H9 (cell line): ENCODE measurements at places on chromosomes 4 and X.

DNA sequence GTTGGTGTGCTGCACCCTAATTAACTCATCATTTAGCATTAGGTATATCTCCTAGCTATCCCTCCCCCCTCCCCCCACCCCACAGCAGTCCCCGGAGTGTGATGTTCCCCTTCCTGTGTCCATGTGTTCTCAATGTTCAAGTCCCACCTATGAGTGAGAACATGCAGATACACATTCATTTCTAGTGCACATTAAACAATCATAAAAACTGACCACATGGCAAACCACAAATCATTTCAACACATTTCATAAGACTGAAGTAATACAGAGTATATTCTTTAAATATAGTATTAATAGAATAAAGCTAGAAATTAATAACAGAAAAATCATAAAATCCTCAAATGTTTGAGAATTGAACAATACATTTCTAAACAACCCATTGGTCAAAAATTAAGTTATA is 34.1 kb downstream of the PRKG2 start:
- DNase-seq: no peak

GRCh38 chrX:10769696-10770619 is 149.6 kb upstream of the MID1 start:
- no peak for DNase-seq

- DNase-seq: no peak
Observed at GRCh38 chr4:98092833-98093439, 50.3 kb downstream of the STPG2 start.

DNA sequence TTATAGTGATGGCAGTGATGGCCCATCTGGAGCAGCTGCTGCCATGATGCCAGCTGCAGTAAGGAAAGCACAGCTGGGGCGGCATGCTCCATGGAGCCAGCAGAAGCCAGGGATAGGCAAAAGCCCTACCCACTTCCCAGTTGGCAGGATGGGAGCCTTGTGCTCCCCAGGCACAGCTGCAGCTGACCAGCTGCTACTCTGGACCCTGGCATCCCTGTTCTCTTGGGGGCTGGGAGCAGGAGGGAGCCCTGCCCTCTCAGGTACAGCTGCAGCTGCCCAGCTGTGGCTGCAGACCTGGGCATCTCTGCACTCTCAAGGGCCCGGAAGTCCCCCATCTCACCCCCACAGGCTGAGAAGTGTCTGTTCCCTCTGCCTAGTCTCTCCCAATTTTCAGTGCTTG is 531.9 kb downstream of the PCDH18 start:
- no peak for DNase-seq

DNA sequence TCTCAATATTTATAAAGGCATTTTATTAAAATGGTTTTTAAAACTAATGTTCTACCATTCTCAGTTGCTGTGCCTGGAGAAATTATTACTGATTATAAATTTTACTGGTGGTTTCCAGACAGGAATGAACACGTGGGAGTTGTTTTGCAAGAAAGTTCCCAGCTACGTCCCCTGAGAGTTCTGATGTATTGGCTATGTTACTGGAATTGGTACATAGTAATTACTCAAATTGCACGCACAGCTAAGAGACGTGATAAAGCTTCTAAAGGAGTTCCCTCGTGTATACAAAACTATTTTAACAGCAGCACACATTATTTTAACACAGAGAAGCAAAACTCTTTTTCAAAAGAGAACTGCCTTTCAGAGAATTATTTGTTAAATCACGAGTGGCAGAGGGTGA is 292.2 kb downstream of the NLGN4X start:
- no peak for DNase-seq

GRCh38 chrX:24012266-24012665 is 14.7 kb downstream of the KLHL15 start:
- no peak for DNase-seq

DNA sequence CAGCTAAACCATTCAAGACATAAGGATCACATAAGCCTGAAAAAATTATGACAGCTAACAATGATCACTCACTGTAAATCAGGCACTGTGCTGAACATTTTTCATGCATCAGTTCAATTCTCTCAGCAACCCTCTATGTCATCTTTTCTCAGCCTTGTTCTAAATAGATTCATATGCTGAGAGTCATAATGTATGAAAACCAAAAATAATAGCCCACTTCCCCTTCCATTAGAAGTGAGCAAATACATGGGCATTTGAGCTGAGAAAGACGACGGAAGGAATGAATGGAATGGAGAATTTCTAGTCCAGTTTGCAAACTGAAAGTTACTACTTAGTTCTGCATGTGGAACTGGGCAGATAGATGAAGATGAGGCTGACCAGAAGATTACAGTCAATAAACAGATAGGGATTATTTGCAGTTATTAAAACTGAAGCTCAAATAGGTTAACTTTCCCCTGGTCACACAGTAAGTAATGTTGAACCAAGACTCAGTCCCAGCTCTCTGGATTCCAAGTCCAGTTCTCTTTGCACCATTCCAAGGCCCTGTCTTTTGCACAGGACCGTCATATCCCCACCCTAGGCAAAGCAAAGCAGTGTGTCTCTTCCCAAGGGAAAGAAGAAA is 1.6 kb upstream of the SH3RF1 start:
- DNase-seq: no peak

DNA sequence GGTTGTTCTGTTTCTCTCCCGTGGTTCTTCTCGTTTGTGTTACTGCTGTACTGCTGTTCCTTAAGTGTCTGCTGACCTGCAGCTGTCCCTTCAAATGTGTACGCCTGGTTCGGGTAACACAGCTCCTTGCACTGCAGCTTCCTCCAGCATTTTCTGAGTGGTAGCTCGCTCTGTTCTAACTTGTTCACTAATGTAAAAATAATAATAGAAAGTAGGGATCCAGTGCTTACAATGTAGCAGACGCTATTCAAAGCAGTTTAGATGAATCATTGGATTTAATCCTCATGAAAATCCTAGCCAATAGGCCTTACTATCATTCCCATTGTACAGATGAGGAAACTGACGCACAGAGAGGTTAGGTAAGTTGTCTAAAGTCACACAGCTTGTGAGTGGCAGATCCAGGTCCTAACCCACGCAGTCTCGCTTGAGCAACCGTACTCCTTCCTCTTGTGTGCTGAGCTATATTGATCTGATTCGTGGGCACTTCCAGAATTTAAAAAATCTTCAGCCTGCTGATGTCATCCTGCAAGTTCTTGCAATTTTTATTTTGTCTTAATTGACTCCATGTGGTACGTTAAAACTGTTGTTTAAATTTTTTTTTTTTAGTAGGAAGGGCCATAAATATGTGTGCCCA is 448.2 kb upstream of the FAT1 start:
- no peak for DNase-seq

GRCh38 chr4:4379540-4380087 is 7.3 kb upstream of the NSG1 start:
- no peak for DNase-seq

GRCh38 chrX:131614241-131614640 is 70.4 kb downstream of the OR13H1 start:
- no peak for DNase-seq

DNA sequence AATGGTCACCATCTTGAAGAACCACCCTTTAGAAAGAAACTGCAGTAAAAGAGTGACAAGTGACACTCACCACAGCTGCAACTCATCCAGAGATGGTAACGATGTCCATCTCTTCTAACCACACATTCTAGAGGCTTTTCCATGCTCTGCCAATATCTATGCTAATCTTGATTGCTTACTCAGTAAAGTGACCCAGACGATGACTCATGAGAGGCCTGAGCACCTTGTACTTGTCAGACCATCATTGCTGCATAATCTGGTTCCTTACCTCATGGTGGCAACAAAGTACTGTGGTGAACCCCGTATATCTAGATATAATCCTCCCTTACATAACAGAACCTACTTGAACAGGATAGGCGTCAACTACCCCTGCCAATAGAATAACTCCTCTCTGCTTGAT is 75.6 kb downstream of the CCNG2 start:
- no peak for DNase-seq

DNA sequence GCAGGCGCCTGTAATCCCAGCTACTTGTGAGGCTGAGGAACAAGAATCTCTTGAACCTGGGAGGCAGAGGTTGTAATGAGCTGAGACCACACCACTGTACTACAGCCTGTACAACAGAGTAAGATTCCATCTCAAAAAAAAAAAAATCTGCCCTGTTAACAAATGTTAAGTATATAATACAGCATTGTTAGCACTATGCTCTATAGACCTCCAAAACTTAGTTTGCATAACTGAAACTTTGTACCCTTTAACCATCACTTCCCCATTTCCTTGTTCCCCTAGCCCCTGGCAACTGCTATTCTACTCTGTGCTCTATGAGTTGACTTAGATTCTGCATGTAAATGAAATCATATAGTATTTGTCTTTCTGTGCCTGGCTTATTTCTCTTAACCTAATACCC is 76.7 kb downstream of the TAB3 start:
- no peak for DNase-seq

DNA sequence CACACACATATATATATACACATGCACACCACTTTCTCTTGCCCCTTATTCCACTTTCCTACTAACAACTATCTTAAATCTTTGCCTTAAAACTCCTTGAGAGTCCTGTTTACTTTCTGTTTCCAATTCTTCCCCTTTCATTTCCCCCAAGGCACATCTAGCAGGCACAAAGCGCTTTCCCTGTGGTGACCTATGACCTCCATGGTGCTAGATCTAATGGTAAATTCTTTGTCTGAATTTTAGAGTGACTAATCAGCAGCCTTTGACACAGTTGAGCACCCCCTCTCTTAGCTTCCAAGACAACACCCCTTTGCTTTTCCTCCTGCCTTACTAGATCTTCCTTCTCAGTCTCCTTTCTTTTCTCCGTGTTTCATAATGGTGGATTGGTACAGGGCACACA is 236.4 kb upstream of the TTC29 start:
- DNase-seq: no peak

DNA sequence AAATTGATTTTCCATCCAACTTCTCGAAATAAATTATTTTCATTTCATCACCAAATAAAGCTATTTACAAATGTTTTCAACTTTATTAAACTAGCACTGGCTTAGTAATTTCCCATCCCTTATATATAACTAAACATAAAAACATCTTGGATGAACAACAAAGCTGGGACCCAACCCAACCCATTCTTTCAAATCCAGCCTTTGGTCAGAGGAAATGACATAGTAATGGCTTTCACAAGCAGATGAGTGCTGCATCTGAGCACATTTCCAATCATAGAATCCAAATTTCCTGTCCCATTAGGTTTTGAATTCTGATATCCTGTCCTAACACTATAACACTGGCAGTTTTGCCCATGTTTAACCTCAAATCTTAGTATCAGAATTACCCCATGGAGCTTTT is 7.9 kb upstream of the EMCN start:
- DNase-seq: no peak

GRCh38 chr4:117137145-117137544 is 51.8 kb upstream of the TRAM1L1 start:
- no peak for DNase-seq

DNA sequence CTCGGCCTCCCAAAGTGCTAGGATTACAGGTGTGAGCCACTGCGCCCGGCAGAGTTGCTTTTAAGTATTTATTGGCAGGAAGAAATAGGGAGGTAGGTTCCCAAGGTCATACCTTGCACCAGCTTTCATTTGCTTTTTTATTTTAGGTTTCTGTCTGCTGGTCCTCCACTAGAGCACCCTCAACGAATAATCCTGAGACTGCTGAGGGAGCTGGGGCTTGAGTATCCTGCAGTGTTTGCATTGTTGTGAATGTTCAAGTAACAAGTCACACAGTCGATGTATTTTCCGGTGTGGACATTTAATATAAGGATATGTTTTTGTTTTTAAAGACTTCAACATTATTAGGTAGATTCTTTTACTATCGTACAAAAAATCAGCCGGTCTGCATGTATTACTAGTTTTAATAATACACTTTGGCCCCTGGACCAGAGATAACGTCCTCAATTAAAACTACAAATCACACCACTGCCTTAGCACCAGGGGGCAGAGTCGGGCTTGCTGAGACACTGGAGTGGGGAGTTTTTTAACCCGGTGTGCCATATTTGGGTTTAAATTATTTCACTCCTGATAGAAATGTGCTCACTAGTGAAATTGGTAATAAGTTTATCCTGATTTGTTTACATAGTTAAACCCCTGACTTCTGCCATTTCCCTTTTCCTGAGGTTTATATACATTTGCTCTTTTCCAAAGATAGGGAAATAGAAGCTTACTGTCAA is 11.6 kb downstream of the SMIM20 start:
- peak; percentile 55 for DNase-seq

DNA sequence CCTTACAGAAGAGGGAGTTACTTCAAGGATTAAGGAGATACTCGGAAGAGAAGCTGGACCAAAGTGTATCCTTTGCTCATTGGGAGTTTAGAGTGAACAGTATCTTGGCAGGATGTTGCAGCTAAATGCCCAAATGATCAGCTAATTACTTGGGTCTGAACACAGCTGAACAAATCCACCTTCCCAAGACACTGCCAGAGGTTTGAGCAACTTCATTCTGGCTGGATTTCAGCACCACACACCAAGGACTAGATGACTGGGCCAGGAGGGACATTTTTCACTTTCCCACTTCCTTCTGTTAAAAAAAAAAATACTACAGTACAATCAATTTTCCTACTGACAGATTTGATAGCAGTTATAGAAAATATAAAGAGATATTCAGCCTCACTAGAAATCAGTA is 324.6 kb downstream of the MID1IP1 start:
- no peak for DNase-seq

- DNase-seq: no peak
Observed at GRCh38 chr4:56817840-56818491, 3.5 kb downstream of the SPINK2 start.

DNA sequence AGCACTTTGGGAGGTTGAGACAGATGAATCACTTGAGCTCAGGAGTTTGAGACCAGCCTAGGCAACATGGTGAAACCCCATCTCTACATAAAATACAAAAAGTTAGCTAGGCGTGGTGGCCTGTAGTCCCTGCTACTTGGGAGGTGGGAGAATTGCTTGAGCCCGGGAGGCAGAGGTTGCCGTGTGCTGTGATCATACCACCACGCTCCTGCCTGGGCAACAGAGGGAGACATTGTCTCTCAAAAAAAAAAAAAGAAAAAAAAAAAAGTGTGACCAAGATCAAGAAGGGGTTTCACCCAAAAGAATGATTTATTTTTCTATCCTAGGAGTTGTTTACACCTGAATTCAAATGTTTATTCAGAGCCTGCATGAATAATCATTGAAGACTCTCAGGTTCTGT is 572.4 kb upstream of the GALNT7 start:
- peak; percentile 39 for DNase-seq

DNA sequence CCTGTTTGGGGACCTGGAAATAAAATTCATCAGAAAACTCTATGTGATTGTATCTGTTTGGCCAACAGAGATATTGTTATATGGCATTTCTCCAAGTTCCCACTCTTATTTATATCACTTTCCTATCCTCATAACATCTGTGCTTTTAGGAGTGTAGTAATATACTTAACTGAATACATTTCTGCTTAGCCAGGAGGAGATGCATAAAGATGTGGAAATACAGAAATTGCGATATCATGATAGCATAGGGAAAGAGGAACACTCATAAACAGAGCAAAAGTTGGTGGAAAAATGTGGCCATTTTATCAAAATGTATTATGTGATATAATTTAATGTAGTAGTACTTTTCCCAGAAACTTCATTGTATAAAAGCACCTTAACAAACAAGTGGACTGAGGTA is 46.1 kb upstream of the TSPAN7 start:
- DNase-seq: no peak

- DNase-seq: no peak
Observed at GRCh38 chr4:158090323-158090722, 82.5 kb downstream of the GASK1B start.

GRCh38 chrX:72297953-72298730 is 7.6 kb downstream of the CITED1 start:
- peak; percentile 53 for DNase-seq

- no peak for DNase-seq
Observed at GRCh38 chrX:26670521-26670920, 454.6 kb downstream of the MAGEB5 start.
